ENCODE measurements at places on chromosomes 3 and 15. TPM values are rescaled to one million over a fixed set of nuclear protein-coding genes. Genes with fewer than 3 reads are reported as not detected.

TMEM158 gene
- 0.12 TPM for total RNA-seq

TMEM44 gene
- 4.4 TPM for total RNA-seq

CKMT1A gene
- total RNA-seq, result 0.14 TPM

AZI2 gene
- total RNA-seq, result 38.3 TPM

PCLAF gene
- 134 TPM for total RNA-seq

RPP25 gene
- 9.4 TPM for total RNA-seq

CCDC39 gene
- total RNA-seq, result not detected

HESX1 gene
- total RNA-seq, result 0.38 TPM

P2RY13 gene
- not detected for total RNA-seq

SPTSSB gene
- not detected for total RNA-seq

FNDC3B gene
- 11.6 TPM for total RNA-seq

PYDC2 gene
- not detected for total RNA-seq

GRCh38 chr3:154338008-154338407 lies 13.7 kb upstream of the DHX36 start:
- no peak for DNase-seq

GRCh38 chr15:99651023-99651807 lies 82.0 kb downstream of the LYSMD4 start:
- DNase-seq, result peak; percentile 6

- no peak for DNase-seq
Measured at GRCh38 chr3:41173926-41174885, 25.1 kb upstream of the CTNNB1 start.

GRCh38 chr15:44010089-44010488 lies 183.3 kb downstream of the WDR76 start:
- no peak for DNase-seq

DNA sequence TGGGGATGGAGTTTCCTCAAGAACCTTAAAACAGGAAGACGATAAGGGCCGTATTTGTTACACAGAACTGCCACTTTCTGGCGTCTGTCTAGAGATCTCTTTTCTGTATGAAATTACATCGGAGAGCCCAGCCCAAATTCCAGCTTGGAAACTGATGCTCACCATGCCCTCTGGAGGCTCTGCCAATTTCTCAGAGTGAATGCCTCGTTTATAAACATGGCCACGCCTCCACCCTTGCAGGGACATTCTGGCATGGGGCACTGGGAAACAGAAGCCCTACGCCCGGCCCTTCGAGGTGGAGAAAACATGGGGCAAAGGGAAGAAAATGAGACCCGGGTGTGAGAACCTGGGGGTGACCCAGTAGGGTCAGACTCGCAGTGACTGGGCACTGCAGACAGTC lies 53.4 kb upstream of the SEC13 start:
- DNase-seq, result no peak

GRCh38 chr3:101266566-101266965 lies 53.8 kb downstream of the IMPG2 start:
- DNase-seq, result no peak

- no peak for DNase-seq
Measured at GRCh38 chr15:33985751-33986150, 17.5 kb downstream of the CHRM5 start.

GRCh38 chr15:101044625-101045235 lies 125.6 kb downstream of the LRRK1 start:
- DNase-seq, result no peak

GRCh38 chr15:96409215-96410138 lies 79.0 kb downstream of the NR2F2 start:
- DNase-seq, result no peak

GRCh38 chr3:52153389-52154096 lies 680 bp downstream of the POC1A start:
- peak; percentile 12 for DNase-seq

GRCh38 chr15:64985366-64986033 lies 4.2 kb downstream of the SPG21 start:
- no peak for DNase-seq

- no peak for DNase-seq
Measured at GRCh38 chr15:66474135-66474534, 23.4 kb downstream of the SNAPC5 start.

GRCh38 chr3:139289860-139290524 lies 53.8 kb upstream of the MRPS22 start:
- no peak for DNase-seq

GRCh38 chr3:157074981-157075380 lies 85.0 kb downstream of the CCNL1 start:
- DNase-seq, result no peak

DNA sequence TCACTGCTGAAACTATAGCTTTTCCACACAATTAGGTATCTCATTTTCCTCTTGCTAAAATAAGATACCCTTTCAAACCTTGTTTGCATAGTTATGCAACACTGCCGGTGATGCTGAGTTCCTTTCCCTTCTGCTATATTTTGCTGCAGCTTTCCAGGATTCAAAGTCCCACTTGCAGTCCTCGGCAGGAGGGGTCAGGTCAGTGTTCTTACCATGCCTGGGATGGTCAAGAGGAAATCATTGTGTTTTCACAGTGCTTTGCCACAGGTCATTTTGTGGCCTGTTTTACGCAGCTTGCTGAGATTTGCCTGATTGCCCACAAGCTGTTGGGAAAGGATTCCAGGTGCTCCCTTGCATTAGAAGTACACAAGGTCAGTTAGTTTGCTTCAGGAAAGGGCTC lies 156.9 kb downstream of the B3GALNT1 start:
- DNase-seq, result no peak

DNA sequence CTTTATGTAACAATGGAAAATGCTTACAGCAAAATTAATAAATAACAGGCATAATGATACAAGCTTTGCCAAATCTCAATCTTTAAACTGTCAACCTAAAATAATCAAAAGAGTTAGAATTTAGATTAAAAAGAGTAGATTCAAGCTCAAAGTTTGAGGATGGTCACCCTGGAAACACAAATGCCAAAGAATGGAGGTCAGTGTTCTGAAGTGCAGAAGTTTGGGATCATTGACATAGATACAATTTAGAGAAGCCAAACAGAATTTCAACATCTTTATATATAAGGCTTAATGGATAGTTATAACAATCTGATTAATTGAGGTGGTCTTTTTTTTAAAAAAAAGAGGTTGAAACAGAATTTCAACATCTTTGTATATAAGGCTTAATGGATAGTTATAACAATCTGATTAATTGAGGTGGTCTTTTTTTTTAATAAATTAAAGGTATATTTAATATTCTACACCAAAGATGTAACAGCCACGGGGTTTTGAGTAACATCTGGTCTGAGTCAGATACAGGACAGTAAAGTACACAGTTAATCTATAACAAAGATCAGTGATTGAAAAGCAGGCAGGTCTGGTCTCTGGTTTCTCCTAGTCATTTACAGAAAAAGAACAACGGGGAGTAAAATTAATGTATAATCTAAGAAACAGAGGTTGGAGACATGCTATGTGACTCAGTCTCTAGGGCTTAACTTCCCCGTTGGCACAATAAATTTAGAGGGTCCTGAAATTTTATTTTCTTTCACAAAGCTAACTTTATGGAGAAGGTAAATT lies 490.7 kb downstream of the GBE1 start:
- no peak for DNase-seq

- DNase-seq, result no peak
Measured at GRCh38 chr15:40275523-40275922, 7.3 kb downstream of the ANKRD63 start.

GRCh38 chr15:29126821-29127461 lies 142.7 kb downstream of the NSMCE3 start:
- no peak for DNase-seq

DNA sequence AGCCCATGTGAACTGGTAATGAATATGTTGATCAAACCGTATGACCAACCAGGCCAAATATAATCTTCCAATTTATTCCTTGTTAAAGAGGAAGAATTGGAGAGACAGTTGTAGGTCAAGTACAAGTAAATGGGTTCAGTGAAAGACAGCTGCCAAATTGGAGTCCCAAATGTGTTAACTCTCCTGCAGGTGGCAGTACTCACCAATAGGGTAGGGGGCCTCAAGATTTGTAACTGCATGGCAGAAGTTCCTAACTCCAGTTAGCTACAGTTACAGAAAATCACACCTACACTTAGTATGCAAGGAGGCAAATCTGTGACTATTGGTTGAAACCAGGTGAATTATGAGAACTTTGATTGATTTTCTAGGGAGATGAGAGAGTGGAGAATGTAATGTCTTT lies 278.0 kb downstream of the ZBBX start:
- no peak for DNase-seq

DNA sequence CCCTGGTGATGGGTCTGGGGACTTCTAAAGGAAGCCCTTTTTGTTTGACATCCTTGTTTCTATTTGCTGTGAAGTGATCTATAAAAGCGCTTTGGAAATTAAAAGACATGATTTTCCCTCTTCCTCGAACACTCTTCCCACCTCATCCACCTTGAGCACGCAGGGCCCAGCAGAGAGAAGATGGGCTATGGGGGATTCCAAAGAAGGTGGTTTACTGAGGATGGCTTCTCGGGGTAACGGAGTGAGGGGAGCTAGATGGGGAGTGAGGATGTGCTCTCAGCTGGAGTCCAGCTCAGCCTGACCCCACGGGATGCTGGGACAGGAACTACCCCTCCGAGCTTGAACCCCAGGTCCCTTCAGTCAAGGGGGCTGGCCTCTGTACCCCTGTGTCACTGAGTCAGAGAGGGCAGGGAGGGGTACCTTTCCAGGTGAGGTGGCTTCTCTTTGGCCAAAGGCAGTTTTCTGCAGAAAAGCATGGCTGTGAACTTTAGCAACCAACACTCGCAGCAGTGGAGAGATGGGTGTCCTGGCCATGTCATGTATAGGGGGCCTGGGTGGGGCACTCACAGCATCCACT lies 180.7 kb upstream of the SMAD3 start:
- no peak for DNase-seq

GRCh38 chr3:42163622-42164244 lies 72.6 kb downstream of the TRAK1 start:
- no peak for DNase-seq

DNA sequence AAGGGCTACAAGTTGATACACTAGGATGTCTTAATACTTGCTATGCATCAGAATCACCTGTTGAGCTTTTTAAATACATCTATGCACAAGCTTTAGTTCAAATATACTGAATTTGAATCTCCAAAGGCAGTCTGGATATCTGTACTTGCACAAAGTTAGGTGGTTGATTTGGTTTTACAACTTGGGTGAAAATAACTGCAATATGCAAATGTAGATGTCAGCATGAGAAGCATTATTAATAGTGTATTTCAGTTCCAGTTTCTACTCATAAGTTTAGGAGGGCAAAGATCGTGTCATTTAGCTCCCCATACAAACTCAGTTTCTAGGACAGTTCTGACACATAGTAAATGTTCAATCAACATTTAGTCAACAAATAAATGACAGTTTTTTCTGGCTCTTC lies 25.6 kb downstream of the IQCB1 start:
- no peak for DNase-seq

- no peak for DNase-seq
Measured at GRCh38 chr3:114928989-114929640, 218.0 kb downstream of the ZBTB20 start.

GRCh38 chr15:71945012-71945411 lies 134.7 kb downstream of the NR2E3 start:
- DNase-seq, result no peak

DNA sequence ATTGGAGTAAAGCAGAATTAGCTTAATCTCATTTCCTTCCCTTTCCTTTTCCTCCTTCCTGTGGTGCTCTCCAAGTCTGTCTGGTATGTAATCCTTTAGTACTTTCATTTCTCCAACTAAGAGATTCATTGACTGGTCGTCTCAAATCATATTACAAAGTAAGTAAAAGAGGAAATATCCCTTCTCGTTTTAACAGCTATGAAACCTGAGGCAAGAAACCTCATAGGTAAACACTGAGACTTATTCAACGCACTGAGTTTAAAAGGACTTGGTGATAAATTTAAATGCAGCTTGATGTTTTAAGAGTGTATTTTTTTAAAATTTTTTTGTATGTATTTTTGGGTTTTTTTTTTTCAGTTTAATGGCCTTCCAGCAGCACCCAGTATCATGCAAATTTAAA lies 117.2 kb upstream of the LRRC3B start:
- no peak for DNase-seq

GRCh38 chr3:156038869-156039268 lies 81.5 kb upstream of the KCNAB1 start:
- no peak for DNase-seq
